ENCODE measurements at places on chromosomes 6 and 20.

GRCh38 chr6:149990661-149991471 lies 27.1 kb downstream of the ULBP1 start:
- no peak for DNase-seq

- no peak for DNase-seq
Measured at GRCh38 chr6:36120979-36121786, 9.1 kb upstream of the MAPK13 start.

GRCh38 chr6:106799031-106799894 lies 169.9 kb downstream of the QRSL1 start:
- DNase-seq: peak; percentile 31

- DNase-seq: peak; percentile 48
Measured at GRCh38 chr6:34656378-34657036, 40.1 kb downstream of the ILRUN start.

DNA sequence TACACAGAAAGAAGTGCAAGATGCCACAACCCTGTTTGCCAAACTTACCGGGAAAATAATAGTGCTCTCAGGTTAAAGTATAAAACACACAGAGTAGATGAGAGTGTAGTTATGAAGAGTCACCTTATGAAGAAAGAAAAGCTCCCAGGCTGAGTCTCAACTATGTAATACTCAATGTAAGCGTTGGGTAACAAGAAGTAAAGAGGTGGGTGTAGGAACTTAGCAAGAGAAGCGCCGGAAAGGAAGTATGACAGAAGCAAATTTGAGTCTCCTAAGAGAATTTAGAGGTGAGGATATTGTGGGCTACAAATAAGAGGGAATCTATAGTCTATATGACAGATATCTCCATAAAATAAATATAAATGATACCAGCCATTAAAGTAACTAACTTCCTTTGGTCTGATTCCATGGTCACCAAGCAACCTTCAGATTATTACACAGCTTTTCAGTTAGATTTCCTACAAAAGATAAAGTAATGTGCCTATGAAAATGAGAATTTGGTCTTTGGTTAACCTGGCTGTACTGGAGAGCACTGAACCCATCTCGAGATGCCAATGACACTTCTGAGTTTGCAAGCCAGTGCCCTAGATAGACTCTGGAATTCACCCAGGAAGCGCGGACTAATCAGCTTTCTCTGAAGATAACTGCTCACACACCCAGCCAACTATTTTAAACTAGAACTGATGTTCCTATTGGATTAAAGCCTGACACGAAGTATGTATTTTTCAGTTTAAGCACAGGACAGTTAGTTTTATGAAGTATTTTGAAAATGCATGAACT lies 1.8 kb downstream of the TUBE1 start:
- no peak for DNase-seq

DNA sequence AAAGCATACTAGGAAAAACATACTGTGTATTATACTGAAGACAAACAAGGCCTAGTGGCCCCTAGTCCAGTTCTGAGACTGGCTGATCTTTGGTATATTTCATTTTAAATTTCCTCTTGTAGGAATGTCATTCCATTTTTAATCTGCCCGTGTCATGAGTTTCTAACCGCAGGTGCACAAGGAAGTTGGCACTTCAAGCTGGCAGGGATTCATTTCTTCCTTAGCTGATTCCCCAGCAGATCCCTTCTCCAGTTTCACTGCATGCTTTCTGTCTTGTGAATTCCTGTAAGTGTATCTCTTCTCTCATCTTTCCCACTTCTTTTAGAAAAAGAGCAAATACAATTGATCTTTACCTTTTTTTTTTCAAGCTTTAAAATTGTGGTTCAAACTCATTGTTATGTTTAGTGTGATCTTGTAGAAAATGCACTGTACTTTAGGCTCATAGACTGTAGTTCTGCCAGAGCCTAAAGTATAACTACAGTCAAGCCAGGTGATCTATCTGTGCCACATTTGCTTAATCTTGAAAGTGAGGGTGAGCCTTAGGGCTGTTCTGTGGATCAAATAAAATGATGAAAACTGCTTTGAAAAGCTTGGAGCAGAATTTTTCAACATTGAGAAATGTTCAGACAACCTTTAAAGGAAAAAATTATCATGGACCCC lies 37.0 kb downstream of the RNF217 start:
- no peak for DNase-seq

- no peak for DNase-seq
Measured at GRCh38 chr20:42531508-42531961, 658.2 kb downstream of the PTPRT start.

DNA sequence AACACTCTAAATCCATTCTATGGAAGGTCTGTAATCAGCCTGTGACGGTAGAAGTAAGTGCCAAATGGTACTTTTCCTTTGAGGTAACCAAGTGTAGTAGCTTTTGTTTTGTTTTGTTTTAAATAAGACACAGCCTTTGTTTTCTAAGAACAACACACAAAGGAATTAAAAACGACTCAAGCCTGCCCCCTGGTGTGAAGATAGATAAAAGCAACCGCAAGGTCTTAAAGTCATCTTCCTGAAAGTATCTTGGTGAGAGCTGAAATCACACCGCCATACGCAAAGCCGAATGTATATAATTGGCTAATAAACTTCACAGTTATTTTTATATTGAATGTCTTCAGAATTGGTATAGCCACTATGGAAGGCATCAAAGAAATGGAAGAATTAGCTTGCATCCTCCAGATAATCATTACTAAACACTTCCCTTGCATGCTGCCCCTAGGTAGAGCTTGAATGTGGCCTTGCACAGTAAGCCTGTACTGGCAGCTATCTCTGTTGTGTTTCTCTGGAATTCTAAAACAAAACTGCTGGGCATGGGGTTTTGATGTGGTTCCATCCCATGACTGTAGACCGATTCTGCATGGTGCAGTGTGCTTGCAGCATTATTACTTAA lies 95.6 kb downstream of the LAMP5 start:
- peak; percentile 23 for DNase-seq

- DNase-seq: no peak
Measured at GRCh38 chr20:17460119-17460518, 71.1 kb downstream of the BFSP1 start.

- no peak for DNase-seq
Measured at GRCh38 chr6:170222498-170223471, 68.1 kb downstream of the DLL1 start.

DNA sequence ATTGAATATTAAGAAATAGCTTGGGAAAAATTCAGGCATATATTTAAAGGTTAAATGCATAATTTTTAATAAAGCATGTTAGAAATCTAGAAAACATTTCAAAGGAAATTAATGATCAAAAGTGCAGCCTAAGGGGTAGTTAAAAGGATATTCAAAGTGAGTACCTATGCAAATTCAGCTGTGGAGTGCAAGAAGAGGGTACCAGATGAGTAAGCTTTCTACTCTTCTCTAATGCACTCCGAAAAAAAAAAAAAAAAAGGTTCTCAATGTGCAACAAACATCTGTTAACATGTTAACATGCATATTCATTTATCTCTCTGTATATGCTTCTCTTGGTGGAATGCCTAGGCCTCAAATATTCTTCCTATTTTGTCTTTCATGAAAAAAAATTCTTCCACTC lies 32.0 kb upstream of the KATNA1 start:
- no peak for DNase-seq

- no peak for DNase-seq
Measured at GRCh38 chr6:52310932-52311331, 26.4 kb upstream of the MCM3 start.

GRCh38 chr6:72182337-72183246 lies 296.2 kb downstream of the RIMS1 start:
- no peak for DNase-seq

- DNase-seq: no peak
Measured at GRCh38 chr6:101453221-101453620, 59.7 kb downstream of the GRIK2 start.

DNA sequence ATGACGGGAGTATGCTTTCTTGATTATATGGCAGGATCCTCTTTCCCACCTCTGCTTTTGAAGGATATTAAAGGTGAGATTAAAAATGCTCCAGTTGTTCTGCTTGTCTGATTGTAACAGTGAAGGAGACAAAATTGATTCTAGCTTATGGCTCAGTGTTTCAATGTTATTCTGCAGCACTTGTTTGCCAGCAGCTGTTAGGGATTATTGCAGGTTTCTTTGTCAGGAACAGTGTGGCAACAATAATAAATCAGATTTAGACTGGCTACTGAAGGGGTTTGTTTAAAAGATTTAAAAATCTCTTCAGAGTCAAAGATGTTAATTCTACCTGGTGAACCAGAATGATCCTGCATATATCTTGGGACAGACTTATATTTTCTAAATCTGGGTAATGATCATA lies 126.9 kb downstream of the LAMA2 start:
- no peak for DNase-seq

GRCh38 chr20:22582964-22583772 lies 1.2 kb downstream of the FOXA2 start:
- no peak for DNase-seq

- no peak for DNase-seq
Measured at GRCh38 chr20:1562622-1563021, 5.1 kb upstream of the SIRPD start.

- no peak for DNase-seq
Measured at GRCh38 chr6:108796875-108797274, 51.3 kb upstream of the ARMC2 start.

DNA sequence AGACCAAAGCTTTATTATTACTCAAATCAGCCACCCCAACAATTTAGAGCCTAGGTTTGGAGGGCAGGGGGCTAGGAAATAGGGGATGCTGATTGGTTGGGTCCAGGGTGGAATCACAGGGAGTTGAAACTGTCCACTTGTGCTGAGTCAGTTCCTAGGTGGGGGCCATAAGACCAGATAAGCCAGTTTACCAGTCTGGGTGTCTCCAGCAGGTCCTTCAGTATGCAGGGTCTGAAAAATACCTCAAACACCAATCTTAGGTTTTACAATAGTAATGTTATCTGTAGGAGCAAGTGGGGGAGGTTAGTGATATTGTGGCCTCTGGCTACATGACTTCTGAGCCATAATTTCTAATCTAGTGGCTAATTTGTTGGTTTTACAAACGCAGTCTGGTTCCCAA lies 63.2 kb downstream of the UBR2 start:
- no peak for DNase-seq

- DNase-seq: no peak
Measured at GRCh38 chr6:4640139-4640538, 136.1 kb upstream of the CDYL start.

- DNase-seq: no peak
Measured at GRCh38 chr6:79808921-79809320, 138.4 kb downstream of the ELOVL4 start.

GRCh38 chr6:162785632-162786242 lies 58.0 kb downstream of the PACRG start:
- DNase-seq: no peak

- DNase-seq: no peak
Measured at GRCh38 chr6:136962661-136963060, 40.6 kb downstream of the SLC35D3 start.

DNA sequence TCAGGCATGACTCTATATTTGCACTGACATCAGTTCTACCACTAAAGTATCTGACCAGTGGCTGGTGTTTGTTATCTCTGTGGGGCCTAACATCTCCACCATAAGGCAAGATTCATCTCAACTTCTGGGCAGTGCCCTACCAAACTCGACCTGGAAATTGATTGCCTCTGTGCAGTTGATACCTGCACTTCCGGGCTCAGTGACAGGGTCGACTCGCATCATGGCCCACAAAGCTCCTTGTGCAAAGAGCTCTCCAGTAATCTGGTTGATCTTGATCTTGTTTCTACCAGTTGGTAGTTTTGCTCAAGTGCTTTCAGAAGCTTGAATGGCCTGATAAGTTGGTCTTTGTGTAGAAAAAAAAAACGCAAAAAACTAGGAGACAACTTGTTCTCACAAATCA lies 501.1 kb upstream of the JAG1 start:
- no peak for DNase-seq

GRCh38 chr6:149963212-149963461 lies 606 bp upstream of the ULBP1 start:
- DNase-seq: no peak

- no peak for DNase-seq
Measured at GRCh38 chr6:44076356-44077213, 50.7 kb downstream of the MRPL14 start.

DNA sequence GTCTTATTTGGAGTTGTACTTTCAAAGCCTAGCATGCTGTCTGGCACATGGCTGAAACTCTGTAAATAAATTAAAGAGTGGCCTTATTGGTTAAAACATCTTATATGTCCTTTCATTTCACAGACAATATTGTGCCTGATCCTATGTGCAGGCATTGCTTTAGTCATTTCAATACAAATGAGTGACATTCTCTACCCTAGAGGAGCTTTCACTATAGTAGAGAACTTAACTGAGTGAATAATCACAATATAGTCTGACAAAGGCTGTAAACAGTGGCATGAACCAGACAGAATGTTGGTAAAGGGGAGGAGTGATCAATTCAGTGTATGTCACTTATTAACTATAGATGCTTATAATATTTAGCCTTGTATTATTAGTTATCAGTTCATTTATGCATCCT lies 481.8 kb downstream of the TFAP2B start:
- DNase-seq: no peak

DNA sequence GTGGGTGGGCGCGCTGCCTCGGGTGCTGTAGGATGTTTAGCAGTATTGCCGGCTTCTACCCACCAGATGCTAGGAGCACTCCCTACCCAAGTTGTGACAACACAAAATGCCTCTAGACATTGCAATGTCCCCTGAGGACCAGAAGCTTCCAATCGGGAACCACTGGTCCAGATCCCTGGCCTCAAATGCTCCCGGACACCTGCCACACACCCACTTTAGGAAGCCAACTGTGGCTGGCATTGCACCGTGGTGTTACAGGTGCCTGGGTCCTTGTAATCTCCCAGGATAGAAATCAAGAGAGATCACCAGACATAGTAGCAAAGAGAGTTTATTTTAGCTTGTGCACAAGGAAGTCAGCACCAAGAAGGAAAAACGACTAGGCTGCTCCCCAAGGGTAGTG lies 14.9 kb upstream of the RNASET2 start:
- DNase-seq: no peak

DNA sequence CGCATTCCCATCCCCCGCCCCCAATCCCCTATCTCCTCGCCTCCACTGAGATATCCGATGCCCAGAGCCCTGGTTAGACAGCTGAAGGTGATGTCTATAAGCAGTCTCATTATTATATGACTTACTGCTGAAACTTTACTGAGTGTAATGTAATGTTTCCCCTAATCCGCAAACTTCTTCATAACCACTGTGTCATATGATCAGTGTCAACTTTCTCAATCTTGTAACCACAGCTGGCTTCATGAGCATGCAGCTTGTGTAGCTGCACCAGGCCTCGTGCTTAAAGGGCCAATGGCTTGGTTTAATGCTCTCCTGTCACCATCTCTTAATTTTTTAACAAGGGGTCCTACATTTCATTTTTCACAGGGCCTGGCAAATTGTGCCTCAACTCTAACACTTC lies 8.1 kb downstream of the ASIP start:
- peak; percentile 45 for DNase-seq

DNA sequence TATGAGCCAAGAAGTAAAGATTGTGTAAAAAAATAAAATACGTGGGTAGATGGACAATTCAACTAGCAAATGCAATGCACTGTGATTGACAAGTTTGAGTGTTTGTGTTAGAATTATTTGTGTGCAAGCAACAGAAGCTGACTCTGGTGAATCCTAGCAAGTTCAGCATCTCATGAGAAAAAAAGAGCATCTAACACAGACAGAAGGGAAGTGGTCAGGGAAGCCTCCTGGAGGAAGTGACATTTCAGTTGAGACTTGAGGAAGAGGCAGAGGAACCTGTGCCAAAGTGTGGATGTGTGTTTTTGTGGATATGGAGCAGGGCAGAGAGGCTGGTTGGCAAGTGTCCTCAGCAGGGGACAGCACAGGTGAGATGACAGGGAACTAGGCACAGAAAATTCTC lies 248.7 kb downstream of the ZNF217 start:
- no peak for DNase-seq

All from non-pigmented ciliary epithelial cell (primary cell).